ENCODE measurements at places on chromosomes 2 and 18. TPM values are rescaled to one million over a fixed set of nuclear protein-coding genes. Genes with fewer than 3 reads are reported as not detected.

CHRNG gene
- not detected for total RNA-seq

DNA sequence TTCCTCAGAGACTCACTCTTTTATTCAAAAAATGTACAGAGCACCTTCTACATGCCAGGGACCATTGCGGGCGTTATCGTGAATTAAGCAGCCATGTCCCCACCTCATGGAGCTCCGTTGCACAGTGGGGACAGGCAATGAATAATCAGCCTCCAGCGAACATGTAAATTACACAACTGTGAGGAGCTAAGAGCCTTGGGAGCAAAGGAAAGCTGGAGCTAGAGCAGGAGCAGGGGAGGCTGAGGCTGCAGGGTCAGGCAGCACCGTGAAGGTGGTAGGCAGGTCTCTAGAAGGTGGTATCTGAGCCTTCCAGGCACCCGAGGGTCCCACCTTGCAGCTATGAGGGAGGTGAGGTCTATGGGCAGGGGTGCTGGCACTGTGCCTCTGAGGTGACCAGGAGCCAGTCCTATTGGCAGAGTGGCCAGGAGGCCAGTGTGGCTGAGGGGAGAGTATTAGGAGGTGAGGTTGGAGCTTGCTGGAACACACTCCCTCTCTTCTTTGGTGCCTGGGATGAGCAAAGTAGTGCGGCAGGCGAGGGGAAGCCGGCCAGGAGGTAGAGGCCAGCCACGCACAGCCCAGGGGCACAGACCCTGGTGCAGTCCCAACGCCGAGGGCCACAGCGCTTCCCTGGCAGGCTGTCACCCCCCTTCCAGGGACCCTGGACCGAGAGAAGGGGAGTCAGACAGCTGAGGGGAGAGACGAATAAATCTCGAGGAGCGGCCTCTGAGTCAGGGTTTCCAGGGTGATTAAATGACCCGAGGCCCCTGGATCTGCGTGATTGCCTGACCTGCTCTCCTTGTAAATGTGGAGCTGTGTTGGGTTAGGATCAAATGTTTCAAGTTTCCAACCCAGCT lies 167.3 kb downstream of the SEPTIN10 start:
- DNase-seq = no peak

DNA sequence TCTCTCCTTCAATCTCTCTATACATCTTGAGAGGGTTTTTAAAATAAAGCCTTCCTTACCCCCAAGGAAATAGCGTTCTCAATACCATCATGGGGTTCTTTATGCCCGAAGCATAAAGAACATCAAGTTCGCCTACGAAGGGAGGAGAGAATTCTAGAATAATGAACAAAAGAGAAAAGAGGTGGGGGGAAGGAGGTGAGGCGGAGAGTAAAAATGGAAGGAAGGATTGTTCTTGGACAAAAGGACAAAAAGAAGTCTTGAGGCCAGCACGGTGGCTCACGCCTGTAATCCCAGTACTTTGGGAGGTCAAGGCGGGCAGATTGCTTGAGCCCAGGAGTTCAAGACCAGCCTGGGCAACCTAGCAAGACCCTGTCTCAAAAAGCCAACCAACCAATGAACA lies 319.8 kb upstream of the NCKAP5 start:
- no peak for DNase-seq

DNA sequence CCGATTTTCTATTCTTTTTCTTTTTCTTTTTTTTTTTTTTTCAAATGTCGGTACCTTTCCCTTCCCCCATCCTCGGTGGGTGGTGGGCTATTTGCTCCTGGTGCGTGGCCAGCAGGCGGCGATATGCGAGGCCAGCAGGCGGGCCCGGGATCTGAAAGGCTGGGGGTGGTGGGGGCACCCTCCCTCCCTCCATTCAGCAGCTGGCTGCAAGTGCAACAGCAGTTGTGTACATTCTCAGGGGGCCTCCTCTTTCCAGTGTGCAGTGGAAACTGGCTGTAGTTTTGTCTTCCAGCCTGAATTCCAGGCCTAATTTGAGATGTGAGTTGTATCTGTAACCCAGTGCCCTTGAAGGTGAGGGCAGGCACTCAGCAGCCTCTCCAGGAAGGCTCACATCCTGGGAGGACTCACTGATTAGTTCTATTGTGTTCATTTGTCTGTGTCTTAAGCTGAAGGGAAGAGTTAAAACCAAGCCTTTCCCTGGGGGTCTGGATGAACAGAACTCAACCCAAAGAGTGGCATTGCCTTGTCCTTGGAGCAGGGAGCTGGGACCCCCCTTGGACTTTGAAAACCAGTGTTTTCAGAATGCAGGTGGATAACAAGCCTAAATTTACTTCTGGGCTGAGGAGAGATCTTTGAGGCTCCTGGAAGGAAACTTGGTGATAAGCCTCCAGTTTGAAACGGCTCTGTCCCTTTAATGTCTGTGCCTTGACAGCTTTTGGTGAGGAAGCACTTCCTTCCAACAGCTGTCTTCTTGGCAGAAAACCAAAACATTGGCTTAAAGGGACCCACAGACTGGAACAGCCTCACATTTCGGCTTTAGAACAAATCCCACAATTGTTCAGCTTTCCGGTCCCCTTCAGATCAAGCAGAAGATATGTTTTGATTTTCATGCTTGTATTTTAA lies 3.3 kb downstream of the MYCN start:
- DNase-seq = peak; percentile 38

- DNase-seq = no peak
These were observed at the start of gene NGEF for GRCh38 chr2:233013027-233013461. TSS of gene NGEF (minus strand) at chr2:233013256. CDS start at chr2:232974890, 38,366 bp downstream.

GREB1L gene
- total RNA-seq = 0.50 TPM

CCDC68 gene
- not detected for total RNA-seq
